A549 treated with ZK216348 at 1 μM for 4 hours (cell line): ENCODE measurements at places on chromosomes 1 and 21. TPM values are rescaled to one million over a fixed set of nuclear protein-coding genes. Genes with fewer than 3 reads are reported as not detected.

The COL11A1 gene
- 0.97 to 3.5 TPM (median 2.6 TPM) in 5 replicates for total RNA-seq

The PADI3 gene
- 0.99 to 1.4 TPM (median 1.3 TPM) in 5 replicates for total RNA-seq

The RGS1 gene
- not detected in 5 replicates for total RNA-seq

The GLIS1 gene
- 0.08 TPM in 1 of 5 replicates, not detected in the others for total RNA-seq

The S100A7 gene
- not detected in 5 replicates for total RNA-seq

The OXCT2 gene
- 0.25 to 0.73 TPM (median 0.62 TPM) in 5 replicates for total RNA-seq

The ACTN2 gene
- total RNA-seq, result not detected in 5 replicates

The ACOT11 gene
- total RNA-seq, result 1.3 to 2.8 TPM (median 2.2 TPM) in 5 replicates

The GSTM5 gene
- total RNA-seq, result not detected in 5 replicates

The CD34 gene
- not detected in 5 replicates for total RNA-seq

The LRRN2 gene
- 10.1 to 19.7 TPM (median 14.3 TPM) in 5 replicates for total RNA-seq

The CASQ2 gene
- not detected in 5 replicates for total RNA-seq

The MYOM3 gene
- 5.6 to 7.4 TPM (median 6.9 TPM) in 5 replicates for total RNA-seq

The RHBDL2 gene
- total RNA-seq, result 1.0 to 2.5 TPM (median 2.1 TPM) in 5 replicates

The SPRR5 gene
- total RNA-seq, result not detected in 5 replicates

The NPL gene
- 0.67 to 1.6 TPM (median 0.75 TPM) in 5 replicates for total RNA-seq

The CELA2B gene
- not detected in 5 replicates for total RNA-seq

The CFHR2 gene
- not detected in 5 replicates for total RNA-seq

The FAM43B gene
- 2.3 to 6.5 TPM (median 4.9 TPM) in 5 replicates for total RNA-seq

The SLC45A1 gene
- 3.7 to 9.5 TPM (median 8.6 TPM) in 5 replicates for total RNA-seq

The CD244 gene
- total RNA-seq, result not detected in 5 replicates

The C4BPA gene
- total RNA-seq, result 0.33 to 0.86 TPM (median 0.78 TPM) in 5 replicates

The ILDR2 gene
- 0.02 TPM in 1 of 5 replicates, not detected in the others for total RNA-seq

The RGS13 gene
- not detected in 5 replicates for total RNA-seq

The PRAMEF15 gene
- total RNA-seq, result not detected in 5 replicates

The ACADM gene
- 28.4 to 43.1 TPM (median 31.7 TPM) in 5 replicates for total RNA-seq

The A3GALT2 gene
- total RNA-seq, result not detected in 5 replicates

The IFNLR1 gene
- 0.71 to 1.5 TPM (median 1.2 TPM) in 5 replicates for total RNA-seq

The NEXN gene
- 5.0 to 15.4 TPM (median 7.0 TPM) in 5 replicates for total RNA-seq
